NT2/D1 (cell line): ENCODE measurements at places on chromosomes 4 and X.

DNA sequence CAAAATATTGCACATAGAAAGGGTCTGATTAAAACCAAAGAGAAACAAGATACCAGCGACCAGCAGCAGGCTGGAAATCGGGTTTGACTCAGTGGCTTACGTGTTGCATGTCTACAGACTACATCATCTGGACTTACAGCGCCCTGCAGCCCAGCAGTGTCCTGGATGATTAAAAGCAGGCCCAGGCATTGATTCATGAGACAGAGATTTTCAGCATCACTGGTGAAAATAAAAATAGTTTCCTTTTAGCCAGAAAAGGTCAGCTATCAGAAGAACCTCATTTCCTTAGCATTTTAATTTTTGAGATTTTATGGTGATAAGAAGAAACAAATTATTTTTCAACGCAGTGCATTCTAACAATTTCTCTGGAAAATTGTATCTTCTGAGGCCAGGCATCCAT lies 190.6 kb downstream of the PTTG2 start:
- DNase-seq, result no peak

DNA sequence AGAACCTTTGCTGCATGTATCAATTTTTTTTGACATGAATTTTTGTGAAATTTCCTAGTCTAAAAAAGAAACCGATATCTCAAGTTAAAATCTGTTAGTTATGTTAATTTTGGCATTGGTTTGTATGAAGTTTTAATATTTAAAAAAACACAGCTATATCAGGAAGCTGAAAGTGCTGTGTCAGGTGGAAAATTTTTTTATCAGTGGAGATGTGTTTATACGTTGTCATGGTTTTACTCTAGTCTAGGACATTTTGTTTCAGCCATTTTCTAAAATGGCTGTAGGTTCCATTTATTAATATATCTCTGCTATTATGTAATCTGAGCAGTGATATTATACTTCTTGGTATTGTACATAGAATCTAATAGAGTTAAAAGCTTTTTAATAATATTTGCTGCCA lies 34.2 kb downstream of the OCRL start:
- DNase-seq, result no peak

DNA sequence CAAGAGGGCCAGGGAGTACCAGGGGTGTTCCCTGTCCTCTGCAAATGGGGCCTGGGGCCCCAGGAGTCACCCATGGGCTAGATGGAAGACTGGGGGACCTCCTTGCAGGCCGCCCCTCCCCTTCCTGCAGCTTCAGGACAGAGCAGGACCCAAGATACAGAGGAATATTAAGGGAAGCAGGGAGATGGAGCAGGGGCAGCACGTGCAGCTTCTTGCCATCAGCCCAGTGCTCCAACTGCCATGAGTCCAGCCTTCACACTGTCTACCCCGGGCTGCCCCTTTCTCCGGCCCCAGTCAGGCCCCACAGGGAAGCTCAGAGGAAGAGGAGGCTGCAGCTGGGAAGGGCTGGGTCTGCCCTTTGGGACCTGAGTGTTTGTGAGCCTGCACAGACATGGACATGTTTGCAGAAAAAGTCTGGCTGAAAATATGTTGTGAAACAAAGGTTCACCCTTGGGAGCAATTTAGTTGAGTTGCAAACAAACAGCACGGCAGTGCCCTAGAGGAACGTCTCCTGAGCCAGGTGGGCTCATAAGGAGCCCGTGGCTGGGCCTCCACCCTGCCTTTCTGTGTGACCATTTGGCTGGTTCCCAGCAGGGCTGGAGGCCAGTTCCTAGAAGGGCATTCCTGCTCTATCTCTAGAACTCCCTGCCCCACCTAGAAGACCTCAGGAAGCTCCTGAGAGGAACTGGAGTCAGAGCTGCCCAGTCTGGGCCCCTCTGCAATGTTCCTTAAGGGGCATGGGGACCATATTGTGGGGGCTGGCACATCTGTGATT lies 8.9 kb downstream of the FATE1 start:
- DNase-seq, result no peak

DNA sequence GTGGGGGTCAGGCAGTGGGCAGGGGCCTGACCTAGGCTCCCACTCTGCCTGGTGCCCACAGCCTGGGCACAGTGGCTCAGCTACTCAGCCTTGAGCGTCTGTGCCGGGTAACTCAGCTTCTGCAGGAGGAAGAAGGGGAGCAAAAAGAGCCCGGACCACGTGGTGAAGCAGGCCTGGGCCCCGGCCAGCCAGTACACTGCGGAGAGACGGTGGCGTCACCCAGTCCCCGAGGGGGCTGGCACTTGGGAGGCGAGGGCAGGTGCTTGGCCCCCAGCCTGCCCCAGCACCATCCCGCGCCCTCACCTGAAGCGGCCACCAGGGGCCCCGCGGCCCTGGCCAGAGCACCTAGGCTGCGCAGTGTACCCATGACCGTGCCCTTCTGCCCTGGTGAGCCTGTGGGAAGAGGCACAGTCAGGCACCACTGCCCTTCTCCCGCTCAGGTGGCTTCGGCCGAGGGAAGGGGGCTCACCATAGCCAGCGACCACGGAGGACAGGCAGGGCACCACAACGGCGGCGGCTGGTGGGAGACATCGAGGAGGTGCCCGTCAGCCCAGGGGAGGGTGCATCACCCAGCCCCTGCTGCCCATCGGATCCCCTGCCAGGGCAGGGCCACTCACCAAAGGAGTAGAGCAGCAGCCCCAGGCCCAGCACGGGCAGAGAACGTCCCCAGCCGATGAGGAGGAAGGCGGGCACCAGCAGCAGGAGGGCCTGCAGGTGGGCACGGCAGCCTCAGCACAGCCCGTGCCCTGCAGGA lies 32.3 kb downstream of the NOP14 start:
- DNase-seq, result no peak

GRCh38 chr4:70759627-70760026 lies 37.9 kb downstream of the RUFY3 start:
- DNase-seq, result no peak

- peak; percentile 5 for DNase-seq
Observed at GRCh38 chrX:7638078-7638710, 204.8 kb upstream of the VCX start.

- DNase-seq, result no peak
Observed at GRCh38 chr4:56118055-56118454, 169.3 kb downstream of the CEP135 start.

DNA sequence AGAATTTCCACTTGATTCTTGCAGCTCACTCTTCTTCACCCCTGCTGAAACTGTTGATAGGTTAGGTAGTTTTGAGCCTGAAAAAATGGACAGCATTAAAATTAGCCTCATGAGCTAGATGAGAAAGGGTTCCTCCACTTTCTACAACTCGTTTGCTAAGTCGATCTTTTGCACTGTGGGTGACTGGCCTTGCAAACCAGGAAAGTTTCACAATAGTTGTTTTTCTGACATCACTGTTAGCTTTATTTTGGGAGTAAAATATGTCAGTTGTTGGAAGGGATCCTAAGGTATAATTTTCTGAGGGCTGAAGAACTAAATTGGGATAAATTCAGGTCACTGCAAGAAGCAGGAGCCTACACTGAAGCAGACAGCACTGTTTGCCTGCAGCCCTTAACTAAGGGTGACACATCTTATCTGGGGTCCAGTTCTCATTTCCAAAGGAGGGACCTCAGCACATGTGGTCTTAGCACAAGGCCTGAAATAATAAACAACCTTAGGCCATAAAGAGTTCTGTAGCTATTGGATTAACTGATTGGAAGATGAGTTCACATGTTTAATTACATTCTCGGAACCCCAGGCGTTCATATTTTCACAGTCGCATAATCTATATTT lies 29.1 kb downstream of the ANAPC4 start:
- DNase-seq, result no peak

GRCh38 chr4:68948044-68948743 lies 3.4 kb downstream of the UGT2A3 start:
- DNase-seq, result no peak

DNA sequence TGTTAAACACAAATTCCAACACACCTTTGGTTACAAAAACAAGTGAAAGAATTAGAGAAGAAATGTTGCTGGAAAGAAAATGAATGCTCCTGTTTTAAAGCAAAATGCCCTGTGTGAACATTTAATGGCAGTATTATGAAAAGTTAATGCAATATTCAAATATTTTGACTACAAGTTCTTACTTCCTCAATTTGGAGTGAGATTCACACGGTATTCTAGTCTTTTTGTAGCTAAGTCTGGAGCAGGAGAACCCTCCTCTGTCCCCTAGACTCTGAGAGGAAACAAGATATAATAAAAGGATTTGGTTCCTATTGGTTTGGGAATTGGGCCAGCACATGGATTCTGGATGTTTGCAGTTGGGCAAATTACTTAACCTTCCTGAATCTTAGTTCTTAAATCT lies 12.7 kb downstream of the MAD2L1 start:
- no peak for DNase-seq

DNA sequence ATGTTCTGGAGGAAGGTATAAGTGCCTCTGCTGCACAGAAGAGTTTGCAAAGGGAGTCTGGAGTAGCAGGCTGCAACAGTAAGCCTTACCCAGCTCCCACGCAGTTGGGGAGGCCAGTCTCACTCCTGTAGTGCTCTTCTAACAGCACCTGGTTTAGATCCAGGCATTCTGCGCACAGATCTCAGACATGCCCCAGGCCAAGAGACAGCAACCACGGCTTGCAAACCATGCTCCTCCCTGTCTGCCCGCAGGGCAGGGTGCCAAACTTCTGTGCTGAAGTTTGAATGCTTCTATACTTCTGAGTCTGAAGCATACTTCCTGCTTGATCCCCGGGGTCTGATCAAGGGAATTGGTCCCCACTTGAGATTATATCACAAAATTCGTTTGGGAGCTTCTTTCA lies 106.3 kb downstream of the LINC00632 start:
- no peak for DNase-seq

DNA sequence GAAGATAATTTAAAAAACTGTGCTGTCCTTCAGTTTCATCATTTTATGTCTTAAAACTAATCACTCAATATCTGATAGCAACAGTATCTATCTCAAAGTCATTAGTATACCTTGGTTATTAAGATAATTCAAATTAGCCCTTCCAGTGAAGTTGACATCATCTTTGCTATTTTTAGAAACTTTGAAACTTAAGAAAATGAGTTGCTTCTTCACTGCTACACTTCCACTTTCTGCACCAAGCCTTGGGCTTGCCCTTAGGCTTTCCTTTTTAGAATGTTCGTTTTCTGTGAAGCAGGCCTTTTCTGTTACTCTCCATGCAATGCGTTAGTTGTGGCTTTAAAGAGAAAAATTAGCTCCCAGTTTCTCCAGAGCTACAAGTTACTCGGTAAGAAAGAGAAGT lies 4.4 kb upstream of the VAMP7 start:
- no peak for DNase-seq

DNA sequence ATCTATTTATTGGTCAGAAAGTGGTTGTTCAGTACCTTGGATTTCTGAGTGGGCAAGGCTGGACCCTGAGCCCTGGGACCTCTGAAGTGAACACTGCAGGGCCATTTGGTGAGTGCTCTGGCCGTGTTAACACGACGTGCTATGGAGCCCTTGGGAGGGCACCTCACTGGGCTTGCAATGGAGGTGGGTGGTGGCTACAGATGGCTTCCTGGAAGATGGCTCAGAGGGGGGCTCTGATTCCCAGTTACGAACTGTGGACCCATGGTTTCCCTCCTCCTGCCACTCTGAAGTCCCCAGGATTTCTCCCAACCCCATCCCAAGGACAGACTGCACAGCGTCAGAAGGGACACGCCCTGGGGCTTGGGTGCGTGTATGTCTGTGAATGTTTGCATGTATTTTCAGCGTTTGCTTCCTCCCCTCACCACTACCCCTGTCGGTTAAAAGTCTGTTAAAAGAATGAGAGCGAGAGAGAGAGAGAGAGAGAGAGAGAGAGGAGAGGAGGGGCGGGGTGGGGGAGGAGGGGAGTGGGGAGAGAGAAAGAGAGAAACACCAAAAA lies 3.7 kb upstream of the RHOH start:
- DNase-seq, result no peak

DNA sequence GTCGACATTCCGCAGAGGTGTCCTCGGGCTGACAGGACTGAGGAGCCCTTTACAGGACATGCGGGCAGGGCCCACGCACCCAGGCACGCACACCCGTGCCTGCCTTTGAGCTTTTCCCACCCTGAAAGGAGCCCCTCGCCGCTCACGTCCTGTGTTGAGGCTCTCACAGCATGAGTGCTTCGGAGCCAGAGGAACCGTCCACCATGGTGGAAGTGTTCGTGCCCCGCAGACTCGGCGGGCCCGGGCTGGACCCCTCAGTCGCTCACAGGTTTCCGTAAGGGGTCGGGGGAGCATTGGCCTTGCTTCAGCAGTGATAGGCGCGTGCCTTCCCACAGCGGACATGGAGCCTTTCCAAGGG lies 36.9 kb downstream of the PIGG start:
- no peak for DNase-seq

DNA sequence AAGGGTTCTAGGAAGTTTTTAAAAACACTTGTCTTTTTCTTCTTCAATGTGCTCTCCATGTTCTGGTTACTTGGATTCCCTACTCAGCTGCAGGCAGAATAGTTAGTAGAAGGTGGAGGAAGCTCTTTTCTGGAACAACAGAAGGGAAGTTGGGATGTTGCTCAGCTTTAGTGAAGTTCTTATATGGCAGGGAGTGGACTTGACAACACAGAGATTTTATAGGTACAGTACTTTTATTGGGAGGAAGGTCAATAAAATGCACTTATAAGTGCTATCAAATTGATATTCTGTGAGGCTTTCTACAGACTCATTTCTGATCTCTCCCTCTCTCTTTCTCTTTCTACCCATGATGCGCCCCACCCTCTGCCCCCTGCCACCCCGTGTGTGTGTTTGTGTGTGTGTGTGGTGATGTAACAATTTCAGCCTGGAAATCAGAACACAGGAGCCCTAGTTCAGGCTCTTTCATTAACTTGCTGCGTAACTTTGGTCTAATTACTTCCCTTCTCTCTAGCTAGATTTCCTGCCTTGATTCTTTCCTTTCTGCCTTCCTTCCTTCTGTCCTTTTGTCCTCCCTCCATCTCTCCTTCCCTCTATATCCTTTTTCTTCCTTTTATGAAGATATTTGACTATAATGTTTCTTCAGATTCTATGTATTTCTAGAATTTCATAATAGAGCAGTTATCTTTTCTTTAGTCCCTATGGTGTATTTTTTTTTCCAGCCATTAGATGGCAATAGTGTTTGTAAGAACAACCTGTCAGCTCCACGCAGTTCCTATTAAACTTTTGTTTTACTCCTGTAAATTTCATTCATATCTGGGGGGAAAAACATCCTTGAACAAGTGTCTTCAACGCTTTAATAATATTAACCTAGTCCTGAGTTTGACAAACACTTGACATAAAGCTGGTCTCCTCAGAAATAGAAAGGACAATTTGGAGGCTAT lies 37.1 kb downstream of the HEPH start:
- no peak for DNase-seq

DNA sequence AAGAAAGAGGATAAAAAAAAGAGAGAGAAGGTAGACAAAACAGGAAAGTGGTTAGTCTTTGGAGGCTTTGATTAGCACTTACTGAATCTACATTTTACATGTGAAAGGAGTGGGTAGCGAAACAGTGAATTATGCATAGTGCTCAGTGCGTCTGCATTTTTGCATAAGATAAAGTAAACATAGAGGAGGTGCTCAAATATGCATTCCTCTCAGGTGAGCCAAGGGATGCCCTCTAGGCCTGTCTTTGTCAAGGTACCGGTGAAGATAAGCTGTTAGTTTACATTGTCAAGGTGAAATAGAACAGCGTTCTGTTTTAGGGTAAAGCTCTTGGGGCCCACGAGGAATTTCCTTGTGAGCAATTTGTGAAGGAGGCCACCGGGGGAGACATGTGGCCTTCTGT lies 260.6 kb downstream of the TRIML1 start:
- DNase-seq, result peak; percentile 57
